Cortex of kidney (tissue), 1 donor: ENCODE measurements at places on chromosomes 4 and X.

GRCh38 chrX:31091819-31092218, 20.0 kb upstream of the FTHL17 start:
- no peak for DNase-seq

DNA sequence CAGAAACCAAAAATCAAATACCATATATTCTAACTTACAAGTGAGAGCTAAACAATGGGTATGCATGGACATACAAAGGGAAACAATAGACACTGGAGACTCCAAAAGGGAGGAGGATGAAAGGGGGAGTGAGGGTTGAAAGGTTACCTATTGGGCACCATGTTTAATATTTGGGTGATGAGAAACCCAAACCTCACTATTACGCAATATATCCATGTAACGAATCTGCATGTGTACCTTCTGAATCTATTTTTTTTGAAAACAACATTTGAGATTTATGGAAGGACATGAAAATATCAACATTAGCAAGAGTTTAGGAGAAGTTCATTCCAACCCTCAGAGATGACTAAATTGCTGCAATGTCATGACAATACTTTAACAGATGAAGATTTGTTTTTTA, 586.1 kb downstream of the GBA3 start:
- DNase-seq, result no peak

DNA sequence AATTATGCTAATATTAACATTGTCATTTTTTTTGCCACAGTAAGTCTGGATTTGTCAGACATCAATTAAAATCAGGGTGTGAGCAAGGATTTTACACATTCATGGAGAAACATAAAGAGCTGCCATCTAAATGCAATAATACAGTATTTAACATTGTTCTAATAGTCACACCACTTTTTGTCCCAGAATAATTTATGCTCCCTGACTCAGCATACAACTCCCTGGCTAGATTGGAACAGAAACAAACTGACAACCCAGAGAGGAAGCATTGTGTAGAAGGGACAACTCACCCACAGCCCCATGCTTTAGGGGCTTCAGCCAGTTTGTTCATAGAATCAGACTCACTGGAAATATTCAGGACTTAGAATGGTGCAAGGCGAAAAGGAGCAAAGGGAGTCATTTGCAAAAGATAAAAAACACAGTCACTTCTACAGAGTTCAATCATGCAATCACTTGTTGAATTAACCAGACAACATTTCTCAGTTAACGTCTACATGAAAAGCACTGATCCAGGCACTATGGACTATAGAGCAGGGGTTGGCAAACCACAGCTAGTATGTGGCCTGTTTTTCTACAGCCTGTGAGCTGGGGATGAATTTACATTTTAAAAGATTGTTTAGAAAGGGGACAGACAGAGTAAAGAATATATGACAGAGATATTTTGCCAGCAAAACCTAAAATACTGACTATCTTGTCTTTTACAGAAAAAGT, 26.4 kb upstream of the SEC24B start:
- no peak for DNase-seq

GRCh38 chrX:100647095-100647494, 3.1 kb downstream of the SRPX2 start:
- DNase-seq, result no peak

DNA sequence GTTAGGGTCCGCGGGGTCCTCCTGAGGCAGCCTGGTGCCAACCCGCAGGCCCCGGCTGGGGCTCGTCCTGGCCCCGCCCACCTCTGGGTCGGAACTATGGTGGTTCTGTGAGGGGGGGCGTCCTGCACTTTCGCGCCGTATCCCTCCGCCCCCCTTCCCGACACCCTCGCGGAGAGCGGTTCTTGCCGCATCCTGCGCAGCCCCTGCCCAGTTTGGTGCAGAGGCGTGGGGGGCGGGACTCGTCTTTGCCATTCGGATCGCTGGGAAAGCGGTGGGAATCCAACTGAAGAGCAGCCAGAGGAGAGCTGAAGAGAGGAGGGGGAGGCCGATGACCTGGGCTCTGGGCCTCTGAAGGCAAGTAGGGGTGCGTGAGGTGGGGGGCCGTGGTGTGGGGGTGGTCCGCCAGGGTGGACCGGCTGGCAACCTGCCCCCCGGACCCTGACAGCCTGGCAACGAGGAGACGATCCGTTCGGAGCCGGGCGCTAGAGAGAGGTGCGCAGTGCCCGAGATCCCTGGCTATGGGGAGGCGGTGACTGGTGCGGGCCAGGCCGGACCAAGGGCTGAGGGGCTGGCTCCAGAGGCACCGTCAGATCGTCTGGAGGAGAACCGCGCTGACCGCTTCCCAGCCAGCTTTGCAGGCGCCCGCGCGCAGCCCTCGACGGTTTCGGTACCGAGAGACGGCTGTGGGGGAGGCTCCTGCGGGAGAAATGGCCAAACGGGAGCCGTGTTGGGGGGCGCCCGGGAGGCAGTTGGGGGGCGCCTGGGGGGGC, at the start of gene GPRASP1:
TSS of gene GPRASP1 (plus strand) at position 242 of the 770 bp plus-strand sequence. CDS start 2,431 bp downstream, outside the sequence.
- DNase-seq, result no peak
